ENCODE measurements at places on chromosomes 5 and 9.

GRCh38 chr9:131006601-131007000 is 2.4 kb upstream of the LAMC3 start:
- DNase-seq = no peak

DNA sequence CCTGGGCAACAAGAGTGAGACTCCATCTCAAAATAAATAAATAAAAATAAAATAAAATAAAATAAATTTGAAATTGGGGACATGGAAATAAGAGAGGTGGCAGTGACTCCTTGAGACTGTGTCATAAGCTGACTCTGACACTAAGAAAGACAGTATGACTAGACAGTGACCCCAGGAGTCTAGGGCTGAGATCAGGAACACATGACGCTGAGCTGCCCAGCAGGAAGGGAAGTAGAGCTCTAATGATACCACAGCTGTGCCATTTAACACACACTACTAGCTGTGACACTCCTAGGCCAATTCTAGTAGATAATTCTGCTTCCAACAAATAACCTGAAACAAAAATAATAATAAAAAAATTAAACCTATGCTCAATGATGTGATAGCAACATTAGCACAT is 293.0 kb downstream of the SEC61B start:
- no peak for DNase-seq

- DNase-seq = no peak
These were observed 15.8 kb upstream of the TBCA start for GRCh38 chr5:77791926-77792325.

- no peak for DNase-seq
These were observed 1.6 kb downstream of the FBXW11 start for GRCh38 chr5:172004824-172005237.

DNA sequence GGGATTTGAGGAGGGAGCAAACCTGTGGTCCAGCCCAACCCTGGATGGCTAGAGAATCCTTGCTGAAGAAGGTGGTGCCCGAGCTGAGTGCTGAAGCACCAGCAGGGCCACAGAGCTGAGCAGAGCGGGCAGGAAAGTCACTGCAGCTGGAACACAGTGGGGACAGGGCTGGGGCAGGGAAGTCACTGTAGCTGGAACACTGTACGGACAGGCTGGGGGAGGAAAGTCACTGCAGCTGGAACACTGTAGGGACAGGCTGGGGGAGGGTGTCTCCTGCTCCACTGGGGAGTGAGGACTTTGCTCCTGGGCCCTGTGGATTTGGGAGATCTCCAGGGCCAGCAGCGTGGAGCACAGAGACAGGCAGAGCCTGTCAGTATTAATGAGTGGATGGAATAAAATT is 9.0 kb upstream of the SUSD3 start:
- no peak for DNase-seq

- DNase-seq = no peak
These were observed 2.7 kb downstream of the EEIG1 start for GRCh38 chr9:127977884-127978647.

DNA sequence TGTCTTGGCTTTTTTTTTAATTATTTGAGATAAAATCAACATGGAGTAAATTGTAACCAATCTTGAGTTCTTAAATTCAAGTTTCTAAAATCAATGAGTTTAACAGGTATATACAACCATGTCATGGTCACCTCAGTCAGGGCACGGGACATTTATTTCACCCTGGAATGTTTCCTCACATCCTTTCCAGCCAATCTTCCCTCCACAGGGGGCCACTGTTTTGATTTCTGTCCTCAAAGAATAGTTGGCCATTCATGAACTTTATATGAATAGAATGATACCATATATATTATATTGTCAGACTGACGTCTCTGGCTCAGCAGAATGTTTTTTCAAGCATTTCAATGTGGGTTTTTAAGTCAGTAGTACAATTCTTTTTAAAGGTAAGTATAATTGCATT is 806 bp downstream of the ZNF474 start:
- DNase-seq = no peak

DNA sequence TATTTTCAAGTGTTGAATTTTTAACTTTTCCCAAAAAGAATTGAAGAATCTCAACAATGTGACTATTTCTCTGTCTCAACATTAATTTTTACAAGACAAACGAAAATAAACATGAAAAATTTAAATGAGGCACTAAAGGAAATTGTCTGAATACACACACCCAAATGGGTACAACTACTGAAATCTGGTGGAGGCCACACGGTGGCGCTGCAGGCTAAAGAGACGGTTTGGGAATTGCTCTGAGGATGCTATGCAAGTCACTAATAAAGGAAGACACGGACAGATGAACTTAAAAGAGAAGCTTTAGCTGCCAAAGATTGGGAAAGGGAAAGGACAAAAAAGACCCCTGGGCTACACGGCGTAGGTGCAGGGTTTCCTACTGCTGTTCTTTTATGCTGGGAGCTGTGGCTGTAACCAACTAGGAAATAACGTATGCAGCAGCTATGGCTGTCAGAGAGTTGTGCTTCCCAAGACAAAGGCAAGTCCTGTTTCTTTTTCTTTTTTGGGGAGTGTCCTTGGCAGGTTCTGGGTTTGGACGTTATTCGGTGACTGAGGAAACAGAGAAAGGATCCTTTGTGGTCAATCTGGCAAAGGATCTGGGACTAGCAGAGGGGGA is at the start of gene PCDHB10:
PCDHB10 (plus strand) TSS at position 244 of the 616 bp plus-strand sequence; CDS start at position 444, 200 bp downstream.
- DNase-seq = peak; percentile 4

GRCh38 chr5:132056610-132057497 is 3.6 kb upstream of the IL3 start:
- DNase-seq = no peak

- no peak for DNase-seq
These were observed 128.7 kb upstream of the BOD1 start for GRCh38 chr5:173745123-173745522.

GRCh38 chr5:115298811-115299210 is 2.4 kb upstream of the CCDC112 start:
- DNase-seq = no peak

GRCh38 chr5:175195698-175196656 is 248.0 kb downstream of the DRD1 start:
- DNase-seq = no peak

- no peak for DNase-seq
These were observed 281.6 kb downstream of the CRB2 start for GRCh38 chr9:123637606-123637944.

DNA sequence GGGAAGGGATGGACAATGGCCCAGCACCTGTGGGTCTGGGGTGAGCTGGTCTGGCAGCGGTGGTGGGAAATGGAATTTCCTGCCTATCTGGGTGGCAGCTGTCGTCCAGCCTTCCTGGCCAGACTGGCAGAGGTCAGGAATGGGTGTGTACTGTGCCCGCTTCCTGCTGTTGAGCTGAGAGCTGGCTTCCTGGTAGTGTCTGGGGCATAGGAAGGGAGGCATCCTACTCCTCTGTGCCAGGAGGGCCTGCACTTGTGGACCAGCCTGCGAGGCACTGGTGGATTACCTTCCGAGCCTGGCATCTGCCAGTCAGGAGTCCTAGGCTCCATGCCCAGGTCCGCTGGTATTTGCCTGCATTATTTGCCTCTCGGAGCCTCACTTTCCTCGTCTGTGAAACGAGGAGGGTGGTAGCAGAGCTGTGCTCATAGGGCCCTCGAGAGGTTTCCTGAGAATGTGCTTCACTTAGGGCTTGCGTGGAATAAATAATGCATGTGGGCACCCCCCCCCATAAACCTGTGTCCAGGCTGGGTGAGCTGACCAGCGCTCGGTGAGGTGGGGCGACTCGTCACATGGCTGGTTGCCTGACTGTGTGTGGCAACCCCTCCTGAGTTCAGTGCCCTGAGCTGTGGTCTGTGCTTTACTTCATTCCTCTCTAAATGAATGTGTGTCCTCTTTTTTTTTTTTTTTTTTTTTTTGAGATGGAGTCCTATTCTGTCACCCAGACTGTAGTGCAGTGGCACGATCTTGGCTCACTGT is 47.7 kb downstream of the HMCN2 start:
- DNase-seq = no peak

DNA sequence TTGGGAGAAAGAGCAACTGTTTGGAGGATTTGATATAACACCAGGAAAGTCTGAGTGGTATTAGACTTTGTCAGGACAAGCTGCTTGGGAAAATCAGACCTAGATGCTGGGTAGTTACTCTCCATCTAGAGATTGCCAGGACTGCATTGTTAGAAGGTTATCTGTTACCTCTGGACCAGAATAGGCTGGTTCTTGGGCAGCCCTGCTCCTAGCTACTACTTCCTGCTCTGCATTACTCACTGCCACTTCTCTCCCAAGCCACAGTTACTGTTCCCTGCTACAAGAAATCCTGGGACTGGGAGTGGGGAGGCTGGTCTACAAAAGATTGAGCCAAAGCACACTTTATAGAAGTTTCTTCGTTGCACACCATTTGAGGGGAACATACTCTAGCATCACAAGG is 95.5 kb upstream of the KCNN2 start:
- DNase-seq = no peak

- DNase-seq = no peak
These were observed 157.7 kb downstream of the SLC24A2 start for GRCh38 chr9:19631181-19631580.

DNA sequence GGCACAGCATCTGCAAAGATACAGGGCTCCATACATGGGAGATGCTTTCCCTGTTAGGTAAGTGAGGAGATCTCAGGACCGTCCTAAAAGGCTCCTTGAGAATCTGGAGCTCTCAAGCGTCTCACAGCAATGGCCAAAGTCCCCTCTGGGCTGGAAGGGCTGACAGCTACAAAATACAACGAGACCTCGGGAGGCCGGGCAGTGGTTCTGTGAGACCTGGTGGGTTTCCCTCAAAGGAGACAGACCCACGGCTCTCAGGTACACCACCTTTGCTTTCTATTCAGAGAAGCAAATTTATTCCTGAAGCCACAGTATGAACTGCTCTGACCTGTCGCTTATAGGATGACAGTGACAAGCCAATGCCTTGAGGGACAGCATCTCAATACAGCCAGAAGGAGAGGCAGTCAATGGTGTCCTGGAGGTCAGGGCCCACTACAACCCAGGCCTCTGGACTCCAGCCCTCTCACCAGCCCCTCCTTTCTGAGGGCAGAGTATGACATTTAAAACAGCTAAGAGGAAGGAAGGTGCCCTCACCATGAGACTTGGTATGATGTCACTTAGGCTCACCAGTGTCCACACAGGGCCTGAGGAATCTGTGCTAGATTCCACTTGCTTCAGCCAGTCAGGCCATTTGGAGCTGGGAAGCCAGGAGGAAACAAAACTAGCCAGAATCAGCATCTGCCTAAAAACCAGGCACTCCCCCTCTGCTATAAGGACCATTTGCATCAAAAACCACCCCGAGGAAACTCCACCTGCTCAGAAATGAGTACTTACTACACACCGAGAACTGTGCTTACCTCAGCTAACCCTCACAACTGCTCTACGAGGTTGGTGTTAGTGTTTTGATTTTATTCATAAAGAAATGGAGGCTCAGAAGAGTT is 86.5 kb upstream of the FSTL4 start:
- no peak for DNase-seq

DNA sequence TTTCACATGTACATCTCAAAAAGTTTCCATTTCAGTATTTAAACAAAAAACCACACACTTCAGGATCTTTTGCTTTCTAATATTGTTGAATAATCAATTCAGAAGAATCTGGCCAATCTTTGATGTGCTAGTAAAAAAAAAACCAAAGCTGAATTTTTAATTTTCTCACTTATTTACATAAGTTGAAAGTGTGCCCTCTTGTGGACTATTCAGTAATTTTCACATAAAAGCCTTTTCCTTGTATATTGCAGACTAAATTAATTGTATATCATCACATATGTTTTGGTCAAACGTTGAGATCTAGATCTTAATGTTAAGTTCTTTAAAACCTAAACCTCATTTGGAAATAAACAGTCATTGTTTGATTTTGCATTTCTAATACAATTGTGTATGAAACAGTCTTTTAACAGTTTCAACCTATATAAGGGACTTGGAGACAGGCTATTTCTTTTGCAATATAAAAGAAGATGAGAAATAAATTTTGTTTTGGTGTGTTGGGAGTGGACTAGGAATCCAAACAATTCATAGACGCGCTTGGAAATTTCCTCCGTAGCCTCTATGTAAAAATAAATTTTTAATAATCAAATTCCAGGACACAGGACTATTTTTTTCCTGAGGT is 68.1 kb downstream of the NIPBL start:
- no peak for DNase-seq

- no peak for DNase-seq
These were observed 441.8 kb upstream of the SGCD start for GRCh38 chr5:155885199-155885598.

DNA sequence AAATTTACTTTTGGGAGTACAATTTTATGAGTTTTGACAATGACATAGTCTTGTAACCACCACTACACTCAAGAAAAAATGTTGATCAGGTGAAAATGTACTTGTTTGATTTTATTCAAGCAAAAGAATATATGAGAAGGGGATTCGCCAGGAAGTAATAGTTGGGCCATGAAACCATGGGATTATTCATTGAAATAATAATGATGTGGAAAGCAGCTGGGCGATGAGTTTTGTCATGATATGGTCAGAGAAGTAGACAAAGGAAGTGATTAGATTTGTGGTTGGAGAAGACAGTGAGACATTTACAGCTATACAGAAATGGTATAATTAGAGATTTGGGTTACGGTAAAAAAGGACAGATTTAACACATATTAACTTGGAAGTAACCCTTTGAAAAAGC is 11.2 kb downstream of the HMGCR start:
- no peak for DNase-seq

DNA sequence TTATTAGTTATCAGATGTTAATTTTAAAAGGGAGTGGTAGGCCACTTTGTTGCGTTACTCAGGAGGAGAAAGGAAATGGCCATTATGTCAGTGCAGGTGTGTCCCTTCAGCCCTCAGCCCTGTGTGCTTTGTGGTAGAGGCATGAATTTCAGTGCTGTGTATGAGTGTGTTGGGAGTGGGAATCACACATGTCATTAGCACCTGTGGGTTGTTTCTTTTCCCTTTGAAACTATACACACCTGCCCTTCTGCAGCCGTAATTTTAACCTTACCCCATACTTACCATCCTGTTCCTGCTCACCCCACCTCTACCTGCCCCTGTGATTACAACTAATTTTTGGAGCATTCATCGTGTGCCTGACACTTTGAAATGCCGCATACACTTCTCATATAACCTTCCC is 156.4 kb downstream of the ARHGAP26 start:
- DNase-seq = no peak

- no peak for DNase-seq
These were observed 27.7 kb downstream of the ARHGEF37 start for GRCh38 chr5:149608936-149609545.

GRCh38 chr9:14308853-14309145 is 5.1 kb downstream of the NFIB start:
- DNase-seq = no peak

DNA sequence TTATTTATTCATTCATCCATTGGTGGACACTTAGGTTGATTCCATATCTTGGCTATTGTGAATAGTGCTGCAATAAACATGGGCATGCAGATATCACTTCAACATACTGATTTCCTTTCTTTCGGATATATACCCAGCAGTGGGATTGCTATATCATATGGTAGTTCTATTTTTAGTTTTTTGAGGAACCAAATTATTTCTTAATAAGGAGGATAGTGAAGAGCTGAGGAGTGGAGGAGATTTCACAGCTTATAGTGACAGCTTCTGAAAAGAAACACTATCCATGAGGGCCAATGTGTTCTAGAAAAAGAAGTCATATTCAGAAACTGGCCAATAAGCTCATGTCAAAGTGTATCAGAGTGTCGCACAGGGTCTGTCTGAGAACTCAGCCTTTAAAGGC is 183.3 kb downstream of the SEC61B start:
- DNase-seq = no peak

Data from stimulated activated CD4-positive, alpha-beta T cell treated with anti-CD3 and anti-CD28 coated beads, Interleukin-4, amount 100 ng/mL, for 4 hours (primary cell).